ENCODE measurements at places on chromosomes 4 and X.
A peak's percentile ranks its signal among the peaks of the same experiment; 100 is the strongest.

DNA sequence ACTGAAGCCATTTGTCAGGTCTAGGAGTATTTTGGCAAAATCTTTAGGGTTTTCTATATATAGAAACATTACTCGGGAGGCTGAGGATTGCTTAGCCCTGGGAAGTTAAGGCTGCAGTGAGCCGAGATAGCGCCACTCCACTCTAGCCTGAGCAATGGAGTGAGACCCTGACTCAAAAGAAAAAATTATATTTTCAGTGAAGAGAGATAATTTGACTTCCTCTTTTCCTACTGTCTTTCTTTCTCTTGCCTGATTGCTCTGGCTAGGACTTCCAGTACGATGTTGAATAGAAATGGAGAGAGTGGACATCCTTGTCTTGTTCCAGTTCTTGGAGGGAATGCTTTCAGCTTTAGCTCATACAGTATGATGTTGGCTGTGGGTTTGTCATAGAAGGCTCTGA lies 44.4 kb downstream of the UCHL1 start:
- no peak for DNase-seq

DNA sequence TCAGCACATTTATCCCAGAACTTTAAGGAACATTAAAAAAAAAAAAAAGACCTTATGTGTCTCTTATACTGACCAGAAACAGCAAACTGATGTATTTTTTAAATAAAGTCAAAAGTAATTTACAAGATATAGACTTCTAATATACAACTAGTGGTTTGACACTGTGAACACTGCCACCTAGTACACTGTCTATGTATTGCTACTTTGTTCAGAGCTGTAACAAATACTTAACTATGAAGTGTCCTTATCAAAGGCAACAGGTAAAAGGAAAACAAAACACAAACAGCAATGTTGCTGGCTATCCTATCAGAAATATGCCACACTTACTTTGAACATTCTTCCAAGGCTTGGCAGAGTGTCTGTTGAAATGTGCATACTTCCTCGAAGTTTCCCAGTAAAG lies 60.4 kb downstream of the CD40LG start:
- DNase-seq, result peak; percentile 50

DNA sequence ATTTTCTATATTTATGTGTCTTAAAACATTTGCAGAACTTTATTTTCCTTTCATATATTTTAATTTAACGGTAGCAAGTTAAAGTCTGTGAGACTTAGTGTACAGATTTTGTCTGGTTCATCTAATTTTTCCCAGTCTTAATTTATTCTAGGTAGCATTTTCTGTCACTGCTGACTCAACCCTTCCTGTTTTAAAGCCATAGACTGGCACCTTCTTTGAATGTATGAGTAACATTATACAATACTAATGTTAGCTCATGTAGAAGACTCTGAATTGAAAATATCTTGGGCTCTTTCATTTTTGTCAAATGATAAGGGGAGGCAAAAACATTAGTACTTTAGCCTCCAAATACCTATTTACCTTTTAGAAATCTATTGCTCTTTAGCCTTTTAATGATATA lies 43.6 kb downstream of the BLTP1 start:
- no peak for DNase-seq

DNA sequence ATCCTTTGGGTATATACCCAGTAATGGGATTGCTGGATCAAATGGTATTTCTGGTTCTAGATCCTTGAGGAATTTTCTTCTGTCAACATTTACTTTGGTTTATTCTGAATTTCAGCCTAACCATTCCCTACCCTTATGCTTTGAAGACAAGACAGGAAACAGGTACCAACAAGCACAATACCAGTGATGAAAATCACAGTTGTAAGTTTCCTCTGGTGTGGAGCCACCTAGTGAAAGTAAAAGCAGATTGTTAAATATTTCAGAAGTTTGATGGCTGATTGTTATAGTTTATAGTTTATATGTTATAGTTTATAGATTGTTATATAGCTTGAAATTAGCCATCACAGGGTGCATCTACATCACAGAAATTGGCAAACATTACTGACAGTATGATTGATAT lies 104.5 kb upstream of the AGA start:
- peak; percentile 10 for DNase-seq

- no peak for DNase-seq
Measured at GRCh38 chr4:108400309-108400708, 220.1 kb upstream of the RPL34 start.

DNA sequence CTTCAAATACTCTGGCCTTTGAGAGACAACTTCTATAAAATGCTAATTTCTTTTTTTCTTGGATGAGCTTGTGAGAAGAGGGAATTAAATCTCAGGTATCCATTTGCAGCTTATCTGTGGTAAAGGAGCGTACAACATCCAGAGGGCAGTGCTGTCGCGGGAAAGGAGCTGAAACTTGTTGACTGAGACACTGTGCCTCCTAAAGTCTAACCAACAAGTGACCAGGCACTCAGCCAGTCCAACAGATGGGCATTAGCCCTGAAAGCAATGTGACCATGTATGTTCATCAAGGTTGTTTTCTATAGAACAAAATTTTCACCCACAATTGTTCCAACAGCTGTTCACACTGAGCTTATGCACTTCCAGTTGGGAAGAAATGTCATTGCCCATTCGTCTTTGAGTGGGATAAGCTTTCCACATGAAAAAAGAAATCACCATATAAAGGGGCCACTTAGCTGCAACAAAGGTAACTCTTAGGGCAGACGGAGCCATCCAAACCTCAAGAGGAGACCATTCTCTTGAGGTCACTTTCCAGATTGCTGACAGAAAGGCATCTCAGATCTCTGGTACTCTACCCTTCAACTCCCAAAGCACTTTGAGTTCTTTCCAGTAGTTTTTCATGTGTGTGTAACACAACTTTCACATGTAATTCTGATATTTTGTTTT lies 244.8 kb upstream of the NEIL3 start:
- DNase-seq, result no peak

DNA sequence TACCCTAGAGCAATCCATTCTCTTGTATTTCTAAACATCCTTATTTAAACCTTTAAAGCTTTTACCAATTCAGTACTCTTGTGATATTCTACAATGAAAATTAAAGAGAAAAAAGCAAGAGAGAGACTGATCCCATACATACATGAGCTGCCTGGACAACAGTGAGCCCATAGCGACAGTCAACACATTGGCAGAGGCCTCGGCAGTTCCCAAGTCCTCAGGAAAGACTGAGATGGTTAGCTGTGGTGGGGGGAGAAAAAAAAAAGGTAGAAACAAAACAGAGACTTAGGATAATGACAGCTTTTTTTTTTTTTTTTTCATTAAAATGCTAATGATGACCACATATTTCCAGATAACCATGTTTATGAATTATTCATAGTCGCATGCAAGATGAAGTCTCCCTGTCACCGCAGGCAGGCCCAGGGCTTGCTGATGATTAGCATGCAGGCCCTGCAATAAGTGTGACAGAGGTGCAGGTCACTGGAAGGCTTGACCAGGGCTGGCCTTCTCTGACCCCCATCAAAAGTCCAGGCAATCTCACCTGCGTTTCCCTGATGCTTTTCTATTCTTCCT lies 148.8 kb downstream of the APBB2 start:
- no peak for DNase-seq

DNA sequence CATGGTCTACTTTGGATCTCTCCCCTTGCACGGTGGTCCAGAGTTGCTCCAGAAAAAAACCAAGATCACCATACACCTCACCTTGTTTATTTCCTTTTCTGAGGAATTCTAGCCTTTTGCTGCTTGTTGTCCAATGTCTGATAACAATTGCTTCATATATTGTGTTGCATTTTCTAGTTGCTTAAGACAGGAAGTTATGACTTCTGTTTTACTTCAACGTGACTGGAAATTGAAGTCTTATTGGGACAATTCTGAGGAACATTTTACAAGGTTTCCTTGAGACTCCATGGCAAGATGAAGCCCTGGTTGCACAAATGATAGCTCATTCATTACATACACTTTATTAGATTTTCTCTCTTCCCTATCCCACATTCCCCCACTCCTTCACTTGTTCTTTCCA lies 5.2 kb downstream of the CXCL1 start:
- DNase-seq, result no peak

GRCh38 chrX:101206471-101206870 lies 13.1 kb upstream of the DRP2 start:
- peak; percentile 73 for DNase-seq

DNA sequence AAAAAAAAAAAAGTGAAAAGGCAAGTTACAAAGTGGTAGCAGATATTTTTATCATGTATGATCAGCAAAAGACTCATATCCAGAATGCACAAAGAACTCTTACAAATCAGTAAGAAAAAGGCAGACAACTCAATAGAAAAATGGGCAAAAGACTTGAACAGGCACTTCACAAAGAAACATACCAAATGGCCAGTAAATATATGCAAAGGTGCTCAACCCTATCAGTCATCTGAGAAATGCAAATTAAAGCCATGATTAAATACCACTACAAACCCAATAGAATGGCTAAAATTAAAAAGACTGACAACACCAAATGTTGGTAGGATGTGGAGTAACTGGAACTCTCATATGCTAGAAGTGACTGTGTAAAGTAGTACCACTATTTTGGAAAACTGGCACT lies 45.4 kb downstream of the CHST7 start:
- DNase-seq, result no peak

GRCh38 chrX:54821310-54821709 lies 13.8 kb downstream of the MAGED2 start:
- DNase-seq, result no peak

DNA sequence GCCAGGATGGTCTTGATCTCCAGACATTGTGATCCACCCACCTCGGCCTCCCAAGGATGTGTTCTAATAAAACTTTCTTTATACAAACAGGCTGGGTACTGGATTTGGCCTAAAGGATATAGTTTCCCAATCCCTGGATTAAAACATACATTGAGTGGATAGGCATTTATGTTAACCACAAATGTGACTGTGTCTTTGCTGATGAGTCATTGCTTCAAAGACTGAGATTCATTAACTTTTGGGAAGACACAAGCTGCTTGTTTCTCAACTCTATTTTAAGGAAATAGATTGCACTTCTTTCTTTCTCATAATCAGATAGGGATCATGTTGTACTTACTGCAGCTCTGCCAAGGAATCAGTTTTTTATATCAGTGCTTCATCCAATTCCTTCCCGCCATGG lies 131.3 kb upstream of the AGA start:
- no peak for DNase-seq

- no peak for DNase-seq
Measured at GRCh38 chr4:38392223-38392855, 271.7 kb upstream of the KLF3 start.

DNA sequence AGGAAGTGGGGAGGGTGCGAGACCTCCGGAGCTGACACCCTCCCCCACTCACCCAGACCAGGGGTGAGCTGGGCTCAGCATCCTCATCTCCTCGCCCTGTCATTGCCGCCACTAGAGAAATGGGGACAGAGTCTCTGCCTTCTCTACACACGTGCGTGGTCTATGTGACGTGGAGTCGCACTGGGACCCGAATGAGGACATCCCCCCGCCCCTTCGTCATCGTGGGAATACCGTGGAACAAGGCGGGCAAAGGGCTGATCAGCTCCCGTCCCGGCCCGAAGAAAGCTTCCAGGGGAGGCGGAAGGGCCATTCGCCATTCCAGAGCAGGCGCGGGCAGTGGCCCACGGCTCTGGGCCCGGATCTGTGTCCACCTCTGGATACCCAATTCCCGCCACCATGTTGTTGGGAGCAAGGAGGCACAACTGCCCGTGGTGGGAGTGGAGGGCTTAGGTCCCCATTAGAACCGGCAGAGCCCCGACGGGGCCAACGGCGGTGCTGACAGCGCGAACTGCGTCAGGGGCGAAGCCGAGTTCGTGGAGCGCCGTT lies 12.0 kb downstream of the HMX1 start:
- no peak for DNase-seq

DNA sequence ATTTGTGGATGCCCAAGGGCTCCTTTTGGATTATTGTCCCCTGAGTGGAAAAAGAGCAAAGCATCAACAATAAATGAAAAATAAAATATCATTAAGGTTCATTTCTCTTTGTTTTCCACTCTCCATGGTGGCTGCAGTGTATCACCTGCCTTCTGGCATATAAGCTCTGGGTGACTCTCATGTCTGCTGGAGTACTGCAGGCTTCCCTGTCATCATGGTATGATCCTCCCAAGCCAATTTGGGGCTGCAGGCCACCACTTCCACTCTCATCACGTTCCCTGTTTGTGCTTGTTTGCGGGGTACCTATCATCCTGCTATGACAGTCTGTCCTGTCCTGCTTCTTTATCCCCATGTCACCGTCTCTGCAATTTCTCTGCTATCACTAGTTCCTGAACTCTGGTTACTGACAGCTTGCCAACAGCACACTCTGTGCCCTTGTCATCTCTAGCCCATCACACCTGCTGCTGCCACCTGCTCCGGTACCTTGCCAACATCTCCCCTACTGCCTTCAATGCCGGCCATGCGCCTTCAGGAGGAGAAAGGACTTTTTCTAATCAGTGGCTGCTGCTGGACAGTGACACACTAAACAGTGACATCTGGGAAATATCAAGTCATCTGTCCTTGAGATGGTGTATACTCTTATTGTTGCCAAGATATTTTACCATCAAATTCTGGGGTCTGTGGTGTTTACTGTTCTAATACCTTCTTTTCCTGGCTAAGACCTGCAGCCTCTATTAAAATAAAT lies 23.0 kb upstream of the FGF5 start:
- DNase-seq, result peak; percentile 41

DNA sequence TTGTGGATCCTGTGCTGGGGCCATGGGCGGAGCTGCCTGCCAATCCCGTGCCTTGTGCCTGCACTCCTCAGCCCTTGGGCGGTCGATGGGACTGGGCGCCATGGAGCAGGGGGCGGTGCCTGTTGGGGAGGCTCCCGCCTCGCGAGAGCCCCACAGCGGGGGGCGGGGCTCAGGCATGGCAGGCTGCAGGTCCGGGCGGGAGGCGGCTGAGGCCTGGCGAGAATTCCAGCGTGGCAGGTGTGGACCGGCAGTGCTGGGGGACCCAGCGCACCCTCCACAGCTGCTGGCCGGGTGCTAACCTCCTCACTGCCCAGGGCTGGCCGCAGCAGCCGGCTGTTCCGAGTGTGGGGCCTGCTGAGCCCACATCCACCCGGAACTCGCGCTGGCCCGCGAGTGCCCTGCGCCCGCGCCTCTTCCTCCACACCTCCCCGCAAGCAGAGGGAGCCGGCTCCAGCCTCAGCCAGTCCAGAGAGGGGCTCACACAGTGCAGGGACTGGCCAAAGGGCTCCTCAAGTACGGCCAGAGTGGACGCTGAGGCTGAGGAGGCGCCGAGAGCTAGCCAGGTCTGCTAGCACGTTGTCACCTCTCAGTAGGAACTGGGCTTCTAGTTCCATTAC lies 85.9 kb downstream of the GBA3 start:
- no peak for DNase-seq

DNA sequence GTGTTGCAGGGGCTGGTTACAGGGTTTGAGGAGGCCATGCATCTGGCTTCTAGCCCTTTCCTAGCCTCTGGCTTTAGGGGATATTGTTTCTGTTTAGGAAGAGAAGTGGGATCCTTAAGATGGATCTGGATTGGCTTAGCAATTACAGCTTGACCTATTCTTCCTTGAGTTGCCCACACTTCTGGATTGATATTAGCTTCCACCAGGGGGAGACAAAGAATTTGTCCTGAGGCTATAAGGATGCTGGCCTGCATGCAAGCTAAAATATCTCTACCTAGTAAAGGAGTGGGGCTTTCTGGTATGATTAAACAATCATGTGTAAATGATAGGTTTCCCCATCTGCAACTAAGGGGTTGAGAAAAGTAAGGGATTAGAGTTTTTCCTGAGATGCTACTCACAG lies 117.2 kb downstream of the TEX13C start:
- peak; percentile 68 for DNase-seq
